ENCODE measurements at places on chromosomes 7 and 10. TPM values are rescaled to one million over a fixed set of nuclear protein-coding genes. Genes with fewer than 3 reads are reported as not detected.

- DNase-seq: no peak
Observed at GRCh38 chr10:5961405-5962100, 15.8 kb downstream of the IL15RA start.

GRCh38 chr7:135380351-135380750 is 129.6 kb downstream of the CNOT4 start:
- no peak for DNase-seq

GRCh38 chr10:15427843-15428414 is 56.8 kb upstream of the FAM171A1 start:
- DNase-seq: no peak

- DNase-seq: no peak
Observed at GRCh38 chr10:90968328-90969081, 47.6 kb upstream of the ANKRD1 start.

DNA sequence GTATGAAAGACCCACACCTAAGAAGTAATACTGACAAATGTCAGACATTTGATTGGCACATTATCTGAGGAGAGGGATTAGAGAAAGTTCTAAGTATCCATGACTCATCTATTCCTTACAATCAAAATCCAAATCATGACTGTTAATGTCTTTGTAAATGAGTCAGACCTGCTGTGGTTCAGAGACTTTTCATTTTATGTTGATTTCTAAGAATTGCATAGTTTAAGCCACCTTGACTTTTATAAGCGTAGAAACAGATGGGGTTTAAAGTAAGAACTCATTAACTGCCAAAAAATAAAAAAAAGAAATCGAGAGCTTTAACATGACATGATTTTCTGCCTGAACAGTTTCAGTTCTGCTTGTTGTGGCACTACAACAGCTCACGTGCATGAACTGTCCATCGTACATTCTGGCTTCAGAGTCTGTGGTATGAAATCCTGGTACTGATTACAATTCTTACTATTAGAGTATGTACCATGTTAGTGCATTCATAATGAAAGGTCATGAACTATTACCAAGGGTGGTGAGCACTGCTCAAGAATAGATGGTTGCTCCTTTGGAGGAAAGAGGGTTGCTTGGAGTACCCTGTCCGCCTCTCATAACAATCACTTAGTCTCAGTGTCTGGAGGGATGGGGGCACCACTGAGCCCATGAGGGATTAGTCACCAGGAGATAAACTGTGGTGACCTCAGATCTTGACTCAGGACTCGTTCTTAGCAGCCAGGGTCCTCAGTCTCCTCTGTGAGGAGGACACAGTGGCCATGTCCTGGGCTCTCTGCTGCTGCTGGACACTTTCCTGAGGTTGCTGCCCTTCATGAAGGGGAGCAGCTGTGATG is 42.2 kb downstream of the ACSM6 start:
- DNase-seq: peak; percentile 26

DNA sequence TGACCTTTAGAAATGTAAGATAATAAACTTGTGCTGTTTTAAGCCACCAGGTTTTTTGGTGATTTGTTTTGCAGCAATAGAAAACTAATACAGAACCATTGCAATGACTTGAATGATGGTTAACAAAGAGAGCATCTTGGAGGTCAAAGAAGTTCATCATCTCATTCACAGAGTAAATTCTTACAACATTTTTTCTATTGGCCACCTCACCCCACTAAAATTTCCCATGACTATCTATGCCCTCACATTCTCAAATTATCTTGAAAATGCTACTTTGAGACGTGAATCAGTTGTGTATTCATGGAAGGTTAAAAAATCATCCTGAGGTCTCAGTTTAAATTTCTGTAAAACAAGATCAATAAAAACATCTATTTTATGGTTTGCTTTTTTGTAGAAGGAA is 754.2 kb downstream of the SORCS1 start:
- DNase-seq: no peak

- no peak for DNase-seq
Observed at GRCh38 chr7:113200281-113200680, 81.9 kb upstream of the SMIM30 start.

DNA sequence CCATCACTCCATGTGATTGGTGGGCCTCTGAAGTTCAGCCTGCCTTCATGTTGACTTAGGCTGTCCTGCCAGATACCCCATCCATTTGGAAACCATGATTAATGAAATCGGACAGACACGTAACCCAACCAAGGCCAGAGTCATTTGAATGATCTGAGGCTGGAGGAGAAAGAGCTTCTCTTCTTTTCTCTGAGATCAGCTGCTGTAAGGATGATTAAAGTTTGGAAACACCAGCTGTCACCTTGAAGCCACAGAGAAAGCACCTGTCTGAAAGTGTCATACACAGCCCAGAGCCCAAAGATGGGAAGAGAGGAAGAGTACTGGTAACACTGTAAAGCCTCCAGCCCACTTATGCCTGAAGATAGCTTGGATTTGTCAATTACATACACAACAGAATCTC is 22.9 kb downstream of the NEBL start:
- no peak for DNase-seq

GRCh38 chr7:103134836-103135554 is 13.9 kb downstream of the NAPEPLD start:
- no peak for DNase-seq

DNA sequence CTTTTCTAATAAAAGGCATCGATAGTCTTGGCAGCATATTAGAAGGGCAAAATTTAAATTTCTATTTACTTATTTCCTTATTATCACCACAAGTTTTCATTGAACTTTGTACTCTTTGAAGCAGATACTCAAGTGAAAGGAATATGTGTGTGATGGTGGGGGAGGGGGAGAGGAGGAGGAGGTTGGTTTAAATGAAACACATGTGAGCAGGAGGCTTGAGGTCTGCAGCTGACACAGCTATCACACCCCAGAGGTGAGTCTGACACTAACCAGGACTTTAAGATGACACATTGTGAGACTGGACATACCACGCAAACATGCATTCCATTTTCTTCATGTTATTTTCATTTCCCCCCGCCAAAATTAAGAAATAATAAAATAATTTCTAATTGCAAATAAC is 63.3 kb downstream of the CTTNBP2 start:
- no peak for DNase-seq

The CARD11 gene
- 99.4 TPM for total RNA-seq

DNA sequence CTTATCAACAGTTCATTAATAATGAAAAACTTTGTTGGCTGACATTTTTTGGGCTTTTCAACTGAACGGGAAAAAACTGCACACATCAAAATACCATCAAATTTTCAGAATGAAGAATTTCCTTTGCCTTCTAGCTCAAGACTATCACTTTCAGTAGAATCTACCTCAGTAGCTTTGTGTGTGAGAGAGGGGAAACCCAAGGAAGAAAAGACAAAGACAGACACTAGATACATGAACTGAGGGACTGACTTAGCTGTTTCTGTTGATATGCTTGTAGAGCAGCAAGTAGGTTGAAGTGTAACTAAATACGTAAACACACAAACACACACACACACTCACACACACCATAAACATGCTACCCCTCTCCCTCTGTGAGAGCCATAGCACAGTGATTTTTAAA is 257.1 kb downstream of the CDK14 start:
- DNase-seq: no peak
